NCI-H460 (cell line): ENCODE measurements at places on chromosomes 7 and 10. TPM values are rescaled to one million over a fixed set of nuclear protein-coding genes. Genes with fewer than 3 reads are reported as not detected.

Gene TAS2R41
- not detected in 2 replicates for total RNA-seq

Gene CTAGE4
- 0.12 TPM in 2 replicates for total RNA-seq

Gene SH2D4B
- total RNA-seq, result 0.02 TPM in 1 of 2 replicates, not detected in the other

Gene CPN1
- not detected in 2 replicates for total RNA-seq

DNA sequence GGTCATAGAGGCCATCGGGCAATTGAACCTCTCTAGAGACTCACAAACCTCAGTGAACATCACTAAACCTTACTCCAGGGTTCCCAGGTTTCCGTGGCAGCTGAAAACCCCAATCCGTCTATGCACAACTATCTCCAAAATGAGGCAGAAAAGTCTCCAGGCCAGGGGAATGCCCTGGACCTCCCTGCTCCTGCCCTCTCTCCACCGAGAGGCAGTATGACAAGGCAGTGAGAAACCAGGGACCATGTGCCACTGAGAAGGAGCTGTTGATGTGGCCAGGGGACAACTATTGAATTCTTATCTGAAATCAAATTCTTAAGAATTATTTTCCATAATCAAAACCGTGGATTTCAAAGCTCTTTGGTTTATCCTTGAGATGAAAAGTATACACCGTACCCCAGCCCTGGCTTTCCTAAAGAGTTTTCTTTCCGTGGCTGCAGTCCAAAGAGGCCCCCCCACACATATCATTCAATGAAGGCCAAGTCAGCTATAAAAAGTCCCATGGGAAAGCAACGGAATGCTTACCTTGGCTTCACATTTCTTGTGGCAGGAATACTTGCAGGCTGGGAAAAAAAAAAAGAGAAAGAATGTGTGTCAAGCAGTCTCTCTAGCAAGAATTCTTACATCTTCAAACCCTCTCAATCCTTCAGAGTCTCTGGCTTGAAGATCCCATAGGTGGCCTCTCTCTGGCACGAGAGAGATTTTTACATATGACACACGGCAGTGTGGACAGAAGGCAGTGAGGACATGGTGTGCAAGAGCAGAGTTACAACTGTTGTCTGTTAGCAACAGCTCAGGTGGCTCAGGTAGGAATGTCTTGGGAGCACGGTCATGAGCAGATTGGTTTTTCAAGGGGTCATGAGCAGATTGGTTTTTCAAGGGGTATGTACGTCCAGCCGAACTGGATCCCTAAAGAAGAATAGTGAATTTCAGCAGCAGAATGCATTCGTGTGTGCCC lies 75.2 kb downstream of the TNS3 start:
- DNase-seq, result no peak

- no peak for DNase-seq
Measured at GRCh38 chr7:133822001-133822641, 305.0 kb upstream of the LRGUK start.

DNA sequence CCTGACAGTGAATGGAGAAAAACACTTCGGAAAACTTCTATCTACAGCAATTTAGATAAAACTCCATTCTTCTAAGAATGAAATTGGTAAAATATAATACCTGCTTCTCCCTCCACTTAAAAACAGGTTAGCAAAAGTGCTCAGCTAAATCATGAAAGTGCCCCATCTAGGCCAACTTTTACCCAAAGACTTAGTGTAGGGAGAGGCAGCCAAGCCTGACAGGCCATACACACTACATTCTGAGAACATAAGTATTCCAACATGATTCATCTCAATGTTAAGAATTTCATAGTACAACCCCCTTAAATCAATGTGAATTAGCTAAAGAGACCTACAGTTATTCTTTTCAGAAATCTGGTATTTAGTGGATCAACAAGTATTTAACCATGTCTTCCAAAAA lies 7.2 kb downstream of the FAM3C start:
- no peak for DNase-seq

DNA sequence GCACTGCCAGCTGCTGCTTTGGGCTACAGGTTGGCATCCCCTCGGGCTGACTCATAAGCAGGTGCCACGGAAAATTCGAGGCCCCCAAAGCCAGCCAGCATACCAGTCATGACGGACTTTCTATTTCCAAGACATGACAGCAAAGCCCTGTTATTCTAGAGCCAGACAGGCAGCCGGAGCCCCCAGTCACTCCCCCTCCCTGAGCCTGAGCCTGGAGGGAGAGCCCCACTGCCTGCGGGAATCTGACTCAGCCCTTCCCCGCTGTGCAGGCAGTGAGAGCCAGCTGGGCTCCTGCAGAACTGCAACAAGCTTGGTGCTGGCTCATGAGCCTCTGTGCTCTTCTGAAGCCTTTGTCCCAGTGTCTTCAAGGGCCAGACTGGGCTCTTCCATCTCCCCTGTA lies 15.8 kb downstream of the BTBD16 start:
- DNase-seq, result no peak

DNA sequence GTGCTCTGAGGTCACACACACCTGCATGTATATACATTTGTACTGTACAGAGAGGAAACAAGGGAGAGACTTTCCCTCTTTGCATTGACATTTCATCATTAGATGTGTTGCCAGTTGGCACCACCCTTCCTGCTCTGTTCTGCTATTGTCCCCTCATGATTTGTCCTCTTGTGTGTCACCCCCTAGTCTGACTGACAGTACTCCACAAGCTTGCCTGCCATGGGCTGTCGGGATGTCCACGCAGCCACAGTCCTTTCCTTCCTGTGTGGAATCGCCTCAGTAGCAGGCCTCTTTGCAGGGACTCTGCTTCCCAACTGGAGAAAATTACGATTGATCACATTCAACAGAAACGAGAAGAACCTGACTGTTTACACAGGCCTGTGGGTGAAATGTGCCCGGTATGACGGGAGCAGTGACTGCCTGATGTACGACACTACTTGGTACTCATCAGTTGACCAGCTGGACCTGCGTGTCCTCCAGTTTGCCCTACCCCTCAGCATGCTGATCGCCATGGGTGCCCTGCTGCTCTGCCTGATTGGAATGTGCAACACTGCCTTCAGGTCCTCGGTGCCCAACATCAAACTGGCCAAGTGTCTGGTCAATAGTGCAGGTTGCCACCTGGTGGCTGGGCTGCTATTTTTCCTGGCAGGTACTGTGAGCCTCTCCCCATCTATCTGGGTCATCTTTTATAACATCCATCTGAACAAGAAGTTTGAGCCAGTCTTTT lies 9.4 kb downstream of the CLDN12 start:
- DNase-seq, result peak; percentile 13

DNA sequence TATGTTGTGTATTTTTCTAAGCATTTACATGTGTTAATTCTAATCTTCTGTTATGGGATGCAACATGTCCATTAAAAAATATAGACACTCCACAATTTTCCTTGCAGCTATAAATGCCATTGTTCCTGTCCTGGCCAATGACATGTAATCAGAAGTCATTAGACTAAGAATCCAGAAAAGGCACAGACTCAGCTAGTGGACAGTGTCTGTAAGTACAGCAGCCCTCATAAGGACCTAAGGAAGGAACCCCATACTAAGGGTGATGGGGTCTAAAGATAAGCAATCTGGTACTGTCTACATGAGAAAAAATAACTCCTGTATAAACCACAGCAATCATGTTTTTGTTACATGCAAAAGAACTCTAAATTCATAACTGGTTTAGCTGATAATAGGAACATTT lies 115.9 kb downstream of the GPR85 start:
- no peak for DNase-seq

DNA sequence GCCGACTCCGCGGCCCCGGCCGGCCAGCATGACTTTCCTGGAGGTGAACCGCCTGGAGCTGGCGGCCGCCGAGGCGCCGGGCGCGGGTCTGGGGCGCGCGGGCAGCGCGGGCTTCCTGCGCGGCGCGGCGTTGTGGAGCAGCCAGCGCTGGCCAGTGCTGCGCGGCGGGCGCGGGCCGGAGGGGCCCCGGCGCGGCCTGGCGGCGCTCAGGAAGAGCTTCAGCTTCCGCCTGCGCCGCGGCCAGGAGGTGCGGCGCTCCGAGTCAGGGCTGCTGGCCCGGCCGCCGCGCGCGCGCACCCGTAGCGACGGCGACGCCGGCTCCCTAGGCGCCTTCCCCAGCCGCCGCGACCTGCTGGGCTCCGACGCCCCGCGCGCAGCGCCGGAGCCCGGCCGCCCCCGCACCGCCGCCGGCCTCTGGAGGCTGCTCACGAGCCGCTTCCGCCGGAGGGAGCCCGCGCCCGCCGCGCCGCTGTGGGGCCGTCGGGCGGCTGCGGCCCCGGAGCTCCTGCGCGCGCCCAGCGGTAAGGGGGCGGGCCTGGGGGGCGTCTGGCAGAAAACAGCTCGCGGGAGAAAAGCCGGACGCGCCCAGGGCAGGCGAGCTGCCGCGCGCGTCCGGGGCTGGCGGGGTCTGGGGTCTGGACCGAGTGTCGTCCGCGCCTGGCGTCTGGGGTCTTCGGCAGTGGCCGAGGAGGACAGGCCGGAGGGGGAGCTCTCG lies 29.0 kb downstream of the AGAP3 start:
- no peak for DNase-seq

DNA sequence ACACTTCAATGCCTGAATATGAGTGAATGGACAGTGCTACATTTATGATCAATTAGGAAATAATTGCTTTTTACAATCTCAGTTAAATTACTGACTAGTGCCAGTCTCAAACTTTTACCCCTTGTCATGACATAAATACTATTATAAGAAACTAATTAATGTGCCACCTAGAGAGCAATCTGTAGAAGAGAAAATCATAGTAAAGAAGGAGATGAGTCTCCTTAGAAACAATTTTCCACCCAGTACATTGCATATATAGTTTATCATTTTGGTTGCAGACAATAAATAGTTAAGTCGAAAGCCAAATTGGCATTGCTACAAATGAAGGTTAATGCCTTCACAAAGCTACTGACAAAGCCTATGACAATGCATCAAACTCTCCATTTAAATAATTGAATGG lies 68.6 kb downstream of the SLC13A1 start:
- DNase-seq, result no peak

GRCh38 chr7:49781996-49782395 lies 8.6 kb downstream of the VWC2 start:
- DNase-seq, result no peak

- no peak for DNase-seq
Measured at GRCh38 chr7:99997545-99998137, 17.8 kb upstream of the ZKSCAN1 start.

DNA sequence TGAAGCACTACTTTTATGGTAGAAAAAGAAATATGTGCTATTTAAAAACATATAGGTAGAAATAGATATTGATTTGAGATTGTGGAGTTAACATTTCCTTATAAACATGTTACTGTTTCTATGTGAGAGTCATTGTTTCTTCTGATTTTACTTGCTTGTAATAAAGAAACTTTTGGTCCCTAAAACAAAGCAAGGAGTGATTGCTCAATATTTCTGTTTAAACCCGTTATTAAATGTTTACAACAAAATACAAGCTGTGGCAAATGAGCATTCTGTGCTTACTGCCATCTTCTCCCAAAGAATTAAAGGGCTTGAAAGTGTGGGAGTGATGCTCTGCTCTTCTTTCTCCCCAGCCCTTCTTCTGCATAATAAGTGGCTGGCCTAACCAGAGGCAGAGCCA lies 22.7 kb upstream of the CBLL1 start:
- no peak for DNase-seq

DNA sequence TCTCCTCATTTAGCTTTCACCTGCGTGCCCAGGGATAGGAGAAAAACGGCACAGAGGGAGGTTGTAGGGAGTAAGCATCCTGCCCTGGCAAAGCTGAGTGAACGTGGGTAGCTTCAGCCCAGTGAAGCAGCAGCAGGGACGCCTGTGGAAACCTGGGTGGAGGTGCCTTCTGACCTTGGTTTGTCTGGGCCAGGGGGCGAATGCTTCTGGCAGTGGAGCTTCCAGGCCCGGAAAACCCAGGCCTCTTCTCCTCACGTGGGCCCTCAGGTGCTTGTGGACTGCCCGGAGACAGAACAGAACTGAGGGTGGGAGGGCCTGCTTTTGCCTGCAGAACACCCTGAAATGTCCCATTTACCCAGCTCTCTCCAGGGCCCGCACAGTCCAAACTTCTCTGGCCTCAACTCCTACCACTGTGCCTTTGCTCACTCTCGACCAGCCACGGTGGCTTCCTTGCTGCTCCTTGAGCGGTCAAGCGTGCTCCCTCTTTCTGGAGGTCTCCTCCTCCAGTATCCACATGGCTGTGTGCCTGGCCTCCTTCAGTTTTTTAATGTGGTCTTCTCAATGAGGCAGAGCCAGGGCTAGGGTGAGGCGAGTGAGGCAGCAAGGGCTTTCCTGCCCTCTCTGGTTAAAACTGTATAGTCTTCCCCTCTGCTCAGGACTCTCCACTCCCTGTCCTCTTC lies 62.4 kb downstream of the TMEM209 start:
- no peak for DNase-seq

DNA sequence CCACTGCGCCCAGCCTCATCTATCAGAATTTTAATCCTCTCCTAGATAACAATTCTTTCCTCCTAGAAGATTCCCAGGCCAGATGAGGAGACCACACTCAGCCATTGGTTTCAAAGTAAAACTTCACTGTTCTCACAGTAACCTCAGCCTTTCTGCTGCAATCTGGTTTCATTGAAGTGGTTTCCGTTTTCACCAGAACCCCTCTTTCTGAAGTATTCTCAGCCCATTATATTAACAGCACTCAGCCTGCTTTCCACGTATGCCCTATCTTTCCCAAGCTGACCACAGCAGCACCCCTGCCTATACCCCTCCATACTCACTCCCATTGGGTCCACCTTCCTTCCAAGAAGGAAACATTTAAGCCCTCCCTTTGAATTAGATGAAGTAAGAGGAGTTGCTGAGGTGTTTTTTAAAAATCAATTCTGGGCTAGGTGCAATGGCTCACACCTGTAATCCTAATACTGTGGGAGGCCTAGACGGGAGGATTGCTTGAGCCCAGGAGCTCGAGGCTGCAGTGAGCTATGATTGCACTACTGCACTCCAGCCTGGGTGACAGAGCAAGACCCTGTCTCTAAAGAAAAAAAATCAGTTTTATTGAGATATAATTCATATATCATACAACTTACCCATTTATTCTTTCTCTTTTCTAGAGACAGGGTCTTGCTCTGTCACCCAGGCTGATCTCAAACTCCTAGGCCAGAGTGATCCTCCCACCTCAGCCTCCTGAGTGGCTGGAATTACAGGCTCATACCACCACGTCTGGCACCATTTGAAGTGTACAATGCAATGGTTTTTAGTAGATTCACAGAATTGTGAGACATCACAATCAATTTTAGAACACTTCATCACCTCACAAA lies 11.3 kb downstream of the PLAU start:
- DNase-seq, result no peak

DNA sequence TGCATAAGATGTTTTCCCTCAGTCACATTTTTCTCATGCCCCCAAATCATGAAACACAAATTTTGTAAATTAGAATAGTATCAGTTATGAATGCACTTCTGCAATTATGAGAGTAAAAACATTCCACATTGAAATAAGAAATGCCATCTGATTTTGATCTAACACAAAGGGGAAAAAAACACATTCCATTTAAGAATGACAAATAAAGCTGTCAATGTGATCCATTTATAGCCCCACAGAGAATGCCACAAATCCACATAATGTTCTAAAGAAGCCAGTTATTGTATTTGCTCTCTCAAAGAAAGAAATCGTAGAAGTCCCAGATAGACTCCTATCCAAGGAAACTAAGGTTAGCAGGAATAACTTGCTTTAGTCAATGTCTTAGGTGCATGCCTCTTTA lies 48.7 kb upstream of the RHOBTB1 start:
- no peak for DNase-seq

GRCh38 chr7:26441002-26441521 lies 149.4 kb downstream of the SNX10 start:
- DNase-seq, result no peak
